ENCODE measurements at places on chromosomes 12 and 14.

DNA sequence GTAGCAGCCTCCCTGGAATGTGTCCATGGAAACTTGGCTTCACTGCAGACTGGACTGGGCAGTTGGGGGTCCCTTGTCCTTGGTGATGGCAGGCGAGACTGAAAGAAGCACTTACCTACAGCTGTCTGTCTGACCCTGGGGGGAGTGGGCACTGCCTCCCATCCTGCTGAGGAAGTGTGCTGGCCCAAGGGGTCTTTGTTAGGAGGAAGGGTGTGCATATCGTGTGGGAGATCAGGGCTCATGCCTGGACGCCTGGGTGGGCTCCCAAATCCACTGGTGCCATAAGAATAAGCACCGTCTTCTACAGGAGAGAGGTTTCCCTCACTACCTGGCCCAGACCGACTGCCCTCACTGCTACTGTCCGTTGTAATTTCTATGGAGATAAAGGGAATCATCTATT, 81.4 kb downstream of the PIWIL1 start:
- DNase-seq, result no peak

DNA sequence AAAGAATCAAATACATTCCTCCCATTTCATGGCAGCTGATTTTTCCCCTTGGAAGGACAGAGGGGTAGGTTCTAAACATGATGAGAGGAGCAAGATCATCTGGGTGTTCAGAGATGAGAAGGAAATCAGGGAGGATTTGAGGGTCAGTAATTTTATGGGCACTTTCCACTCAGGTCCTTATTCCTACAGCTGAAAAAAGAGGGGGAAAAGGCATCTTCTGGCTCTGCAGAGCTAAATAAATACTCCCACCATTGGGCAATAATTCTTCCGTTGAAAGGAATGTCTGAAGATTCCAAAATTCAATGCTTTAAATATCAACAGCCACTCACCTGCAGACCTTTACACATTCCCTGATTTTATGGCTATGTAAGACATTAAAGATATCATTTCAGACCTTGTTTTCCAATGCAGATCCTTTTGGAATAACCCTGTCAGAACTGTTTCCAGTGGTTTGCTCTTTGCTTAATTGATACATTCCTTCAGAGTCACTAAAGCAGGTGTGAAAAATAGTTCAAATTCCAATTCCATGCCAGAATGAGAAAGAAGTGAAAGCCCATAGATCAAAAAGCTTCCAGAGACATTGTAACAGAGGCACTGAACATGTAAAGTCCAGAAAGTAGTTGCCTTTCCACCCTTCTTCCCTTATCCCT, 233.3 kb upstream of the KRR1 start:
- DNase-seq, result no peak

DNA sequence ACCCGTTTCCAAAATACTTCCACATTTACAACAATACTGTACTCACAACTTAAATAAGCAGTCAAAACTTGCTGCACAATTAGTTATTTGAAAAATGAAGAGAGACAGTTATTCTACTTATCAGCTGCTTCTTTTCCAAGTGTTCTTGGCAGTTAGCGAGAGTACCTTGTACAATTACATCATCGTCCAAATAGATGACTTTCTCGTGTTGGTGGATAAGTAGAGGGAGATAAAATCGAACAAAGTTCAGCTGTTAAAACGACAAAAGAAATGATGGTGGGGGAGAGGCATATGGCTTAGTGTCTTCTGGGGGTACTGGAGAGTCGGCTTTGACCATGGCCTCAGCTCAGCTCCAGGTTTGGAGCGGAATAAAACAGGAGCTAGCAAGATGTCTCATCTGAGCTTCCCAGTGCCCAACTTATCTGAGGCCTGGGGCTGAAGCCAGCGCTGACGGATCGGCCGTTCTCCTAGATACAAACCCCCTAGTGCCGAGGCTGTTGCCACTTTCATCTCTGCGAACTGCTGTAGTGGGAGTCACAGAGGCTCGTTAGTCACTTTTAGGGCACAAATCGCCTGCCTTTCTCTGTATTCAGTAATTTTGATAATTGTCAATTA, 31.7 kb downstream of the TDG start:
- DNase-seq, result no peak

GRCh38 chr12:47370421-47370820, 290.7 kb upstream of the AMIGO2 start:
- no peak for DNase-seq

GRCh38 chr12:109900752-109901580, 892 bp downstream of the TCHP start:
- DNase-seq, result peak; percentile 65

- DNase-seq, result no peak
Measured at GRCh38 chr12:62859321-62859737, 75.6 kb downstream of the PPM1H start.

- no peak for DNase-seq
Measured at GRCh38 chr12:31210541-31210940, 115.4 kb downstream of the SINHCAF start.

GRCh38 chr12:49428793-49429192, 61.5 kb downstream of the SPATS2 start:
- no peak for DNase-seq

DNA sequence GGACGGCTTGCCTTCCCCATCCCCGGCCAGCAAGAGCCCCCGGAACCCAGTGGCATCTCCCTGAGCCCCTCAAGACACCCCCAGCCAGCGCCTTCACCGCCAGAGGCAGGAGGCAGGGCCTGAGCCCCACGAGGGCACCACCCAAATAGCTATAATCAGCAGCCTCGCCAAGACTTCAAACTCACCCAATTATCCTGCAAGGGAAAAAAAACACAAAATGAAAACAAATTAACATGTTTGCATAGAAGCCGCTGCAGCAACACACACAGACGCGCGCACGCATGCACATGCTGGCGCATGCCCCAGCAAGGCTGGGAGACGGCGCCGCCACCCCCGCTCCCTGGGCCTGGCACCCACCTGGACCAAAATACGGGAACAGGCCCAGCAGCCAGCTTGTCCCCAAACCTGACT, 15.8 kb downstream of the FAM222A start:
- DNase-seq, result no peak

DNA sequence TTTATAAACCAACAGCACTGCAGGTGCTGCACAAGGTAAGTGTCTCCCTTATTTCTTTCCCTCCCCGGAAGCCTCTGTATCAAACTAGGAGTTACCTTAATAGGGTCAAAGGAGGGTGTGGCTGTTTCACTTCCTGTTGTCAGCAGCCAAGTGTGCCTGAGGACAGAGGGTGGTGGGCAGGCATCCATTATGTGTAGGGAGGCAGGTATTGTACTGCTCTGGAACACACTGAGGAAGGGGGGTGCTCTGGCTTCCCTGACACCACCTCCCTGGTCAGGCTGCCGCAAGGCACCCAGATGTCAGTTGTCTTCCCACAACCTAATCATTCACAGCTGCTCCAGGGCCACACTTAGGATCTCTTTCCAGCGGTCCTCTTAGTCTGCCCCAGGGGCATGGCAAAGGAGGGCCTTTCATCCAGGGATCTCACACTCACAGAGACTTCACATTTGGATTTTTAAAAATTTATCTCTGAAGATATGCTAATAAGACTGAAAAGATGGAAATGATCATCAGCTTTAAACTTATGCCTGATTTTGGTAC, 132.0 kb upstream of the ARHGAP5 start:
- no peak for DNase-seq

DNA sequence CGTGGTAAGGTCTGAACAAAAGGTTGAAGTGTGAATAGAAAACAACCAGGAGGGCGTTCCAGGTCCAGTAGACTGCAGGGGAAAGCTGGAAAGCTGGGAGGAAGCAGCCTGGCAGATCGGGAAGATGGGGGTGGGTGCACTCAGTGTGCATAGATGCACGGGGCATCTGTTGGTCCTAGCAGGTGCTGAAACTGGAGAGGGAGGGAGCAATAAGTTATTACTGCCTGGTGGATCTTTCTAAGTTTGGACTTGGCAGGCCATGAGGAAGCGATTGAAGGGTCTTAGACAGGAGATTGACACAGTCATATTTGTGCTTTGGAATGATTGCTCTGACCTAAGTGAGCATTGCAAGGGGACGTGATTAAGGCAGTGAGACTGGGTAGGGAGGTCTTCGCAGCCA, 194.4 kb downstream of the EFCAB11 start:
- peak; percentile 3 for DNase-seq

DNA sequence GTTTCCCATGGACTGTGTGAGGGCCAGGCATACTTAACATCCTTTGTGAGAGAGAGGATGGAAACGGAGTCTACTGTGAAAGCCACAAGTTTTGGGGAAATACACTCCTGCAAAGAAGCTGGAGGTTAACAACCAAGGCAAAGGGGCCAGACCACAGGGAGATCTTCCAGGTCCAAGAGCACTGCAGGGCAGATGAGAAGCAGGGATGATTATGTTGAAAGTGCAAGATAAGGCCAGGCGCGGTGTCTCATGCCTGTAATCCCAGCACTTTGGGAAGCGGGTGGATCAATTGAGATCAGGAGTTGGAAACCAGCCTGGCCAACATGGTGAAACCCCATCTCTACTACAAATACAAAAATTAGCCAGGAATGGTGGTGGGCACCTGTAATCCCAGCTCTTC, 15.1 kb downstream of the COQ6 start:
- no peak for DNase-seq

DNA sequence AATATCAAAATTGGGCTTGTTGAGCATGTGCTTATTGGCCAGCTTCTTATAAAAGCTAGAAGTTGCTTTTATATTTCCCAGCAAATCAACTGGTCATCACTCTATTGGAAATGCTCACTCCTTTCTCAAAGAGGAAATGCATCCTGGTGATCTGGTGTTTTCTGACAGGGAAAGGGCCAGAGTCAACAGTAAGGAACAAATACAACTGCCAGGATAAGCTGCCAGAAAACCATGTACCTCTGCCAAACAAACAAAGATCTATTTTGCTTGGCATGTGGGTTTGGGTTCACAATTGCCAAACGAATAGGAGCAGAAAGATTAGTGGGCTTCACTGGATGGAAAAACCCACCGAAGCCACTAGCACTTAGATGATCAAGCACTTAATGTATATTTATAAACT, 126.9 kb upstream of the PDZRN4 start:
- no peak for DNase-seq

DNA sequence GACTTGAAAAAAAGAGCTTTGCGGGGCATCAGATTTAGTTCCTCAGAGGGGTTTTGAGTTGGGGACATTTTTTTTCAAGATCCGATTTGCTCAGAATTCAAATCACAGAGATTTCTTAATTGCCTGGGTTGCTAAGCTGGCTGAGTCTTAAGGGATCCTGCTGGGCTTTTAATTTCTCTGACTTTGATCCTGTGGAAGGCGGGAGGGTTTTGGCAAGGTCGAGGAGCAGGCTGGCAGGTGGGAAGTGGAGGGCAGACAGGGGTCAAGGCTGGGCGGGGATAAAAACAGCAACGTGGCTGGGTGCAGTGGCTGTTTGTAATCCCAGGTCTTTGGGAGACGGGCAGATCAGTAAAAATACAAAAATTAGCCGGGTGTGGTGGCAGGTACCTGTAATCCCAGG, 33.5 kb upstream of the CCDC63 start:
- DNase-seq, result peak; percentile 93

- DNase-seq, result no peak
Measured at GRCh38 chr14:64746298-64747250, 42.4 kb downstream of the PLEKHG3 start.

DNA sequence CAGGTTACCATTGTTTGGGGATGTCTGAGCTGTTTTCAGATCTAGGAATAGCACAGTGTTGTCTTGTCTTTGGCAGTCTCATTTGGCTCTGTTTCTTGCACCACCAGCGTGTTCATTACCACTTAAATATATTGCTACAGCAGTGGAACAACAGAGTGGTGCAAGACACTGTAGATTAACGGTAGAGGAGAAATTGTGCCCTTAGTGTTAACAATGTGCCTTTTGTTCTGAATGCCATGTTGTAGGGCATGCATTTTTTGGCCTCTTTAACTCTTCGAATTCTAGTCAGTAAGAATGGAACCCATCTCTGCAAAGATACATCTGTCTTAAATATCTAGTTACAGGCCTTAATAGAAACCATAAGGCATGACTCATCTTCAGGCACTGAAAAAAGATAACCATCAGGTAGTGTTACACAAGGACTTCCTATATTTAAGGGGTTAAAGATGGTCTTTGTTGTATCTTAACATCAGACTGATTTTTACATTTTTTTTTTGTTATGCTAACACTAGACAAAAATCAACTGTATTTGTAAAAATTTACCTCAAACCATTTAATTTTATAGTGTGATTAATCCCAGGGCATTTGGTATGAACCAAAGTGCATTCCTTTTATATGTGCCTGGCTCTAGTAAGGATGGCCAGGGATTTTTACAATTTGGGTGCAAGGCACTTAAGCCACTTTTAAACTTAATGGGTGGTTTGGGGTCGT, 12.9 kb downstream of the DYRK2 start:
- DNase-seq, result no peak

- DNase-seq, result no peak
Measured at GRCh38 chr12:93050748-93051081, 121.6 kb upstream of the EEA1 start.

- DNase-seq, result no peak
Measured at GRCh38 chr14:93269341-93270068, 62.4 kb downstream of the UBR7 start.

DNA sequence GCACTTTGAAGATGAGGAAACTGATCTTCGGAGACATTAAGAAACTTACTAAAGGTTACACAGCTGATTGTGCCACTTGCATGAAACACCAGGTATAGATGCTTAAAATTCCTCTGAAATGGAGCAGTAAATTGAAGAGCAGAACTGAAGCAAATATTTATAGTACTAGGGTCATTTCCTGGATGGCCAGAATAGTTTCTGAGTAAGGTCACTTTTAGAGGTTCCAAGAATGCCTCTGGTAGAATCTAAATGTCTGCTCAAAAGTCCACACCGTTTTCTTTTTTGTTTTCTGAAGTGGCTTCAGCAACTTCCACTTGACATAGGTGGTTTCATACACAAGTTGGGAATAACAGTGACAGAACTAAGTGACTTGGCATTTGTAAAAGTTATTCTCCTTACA, 19.4 kb downstream of the TPH2 start:
- no peak for DNase-seq

- DNase-seq, result no peak
Measured at GRCh38 chr14:92924247-92924646, 1.3 kb downstream of the CHGA start.

- no peak for DNase-seq
Measured at GRCh38 chr12:89777733-89778379, 69.2 kb upstream of the ATP2B1 start.

DNA sequence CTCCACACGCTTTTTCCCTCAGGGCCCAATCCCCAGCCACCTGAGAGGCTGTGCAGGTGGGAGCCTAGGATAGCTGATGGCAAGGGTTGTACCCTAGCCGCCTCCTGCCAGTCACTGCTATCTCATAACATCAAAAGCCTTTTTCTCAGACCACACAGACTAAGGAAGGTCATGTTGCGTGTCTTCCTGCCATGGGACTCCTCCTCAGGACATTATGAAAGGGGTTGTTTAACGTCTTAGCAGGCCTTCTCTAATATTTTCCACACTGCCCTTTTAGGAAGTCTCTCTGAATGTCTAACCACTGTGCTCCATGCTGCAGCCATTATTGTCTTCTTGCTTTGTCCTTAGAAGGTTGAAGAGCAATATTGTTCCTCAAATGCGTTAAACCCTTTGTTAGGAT, 7.6 kb upstream of the SMUG1 start:
- DNase-seq, result no peak

- DNase-seq, result peak; percentile 25
Measured at GRCh38 chr12:14982991-14983390, 10.1 kb downstream of the PDE6H start.

GRCh38 chr12:94372461-94372860, 87.2 kb downstream of the CEP83 start:
- no peak for DNase-seq

GRCh38 chr12:3091038-3091319, 13.8 kb downstream of the TSPAN9 start:
- DNase-seq, result no peak

GRCh38 chr14:39370415-39370814, 61.8 kb downstream of the FBXO33 start:
- no peak for DNase-seq

GRCh38 chr12:19012965-19013364, 116.6 kb upstream of the PLEKHA5 start:
- no peak for DNase-seq

Data from NCI-H82 (cell line).